ENCODE measurements at places on chromosomes 4 and X. TPM values are rescaled to one million over a fixed set of nuclear protein-coding genes. Genes with fewer than 3 reads are reported as not detected.

Gene TSPAN5
- total RNA-seq = 2.5 TPM

- DNase-seq = no peak
Measured at GRCh38 chrX:36986231-36986630, 21.9 kb upstream of the FAM47C start.

DNA sequence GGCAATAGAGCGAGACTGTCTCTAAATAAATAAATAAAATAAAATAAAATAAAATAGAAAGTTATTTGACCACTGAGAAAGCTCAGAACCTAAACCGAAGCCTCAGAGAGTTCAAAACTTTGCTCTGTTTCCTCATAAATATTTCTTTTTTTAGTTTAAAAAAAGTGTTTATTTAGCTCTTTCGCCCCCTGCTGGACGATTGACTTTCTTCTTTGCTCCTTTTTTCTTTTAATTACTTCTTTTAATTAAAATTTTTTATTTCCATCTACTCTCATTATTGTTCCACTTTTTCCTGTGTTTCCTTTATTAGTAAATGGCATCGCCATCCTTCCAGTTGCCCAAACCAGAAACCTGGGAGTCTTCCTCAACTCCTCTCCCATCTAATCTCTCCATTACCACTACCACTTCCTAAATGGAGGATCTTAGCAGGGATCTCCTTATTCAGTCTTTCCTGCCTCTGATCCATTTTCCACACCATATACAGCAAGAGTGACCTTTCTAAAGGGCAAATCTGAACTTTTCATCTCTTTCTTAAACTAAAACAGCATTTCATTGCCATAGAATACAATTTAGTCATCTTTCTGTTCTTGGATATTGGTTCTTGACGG is 728 bp upstream of the IL13RA2 start:
- DNase-seq = no peak

DNA sequence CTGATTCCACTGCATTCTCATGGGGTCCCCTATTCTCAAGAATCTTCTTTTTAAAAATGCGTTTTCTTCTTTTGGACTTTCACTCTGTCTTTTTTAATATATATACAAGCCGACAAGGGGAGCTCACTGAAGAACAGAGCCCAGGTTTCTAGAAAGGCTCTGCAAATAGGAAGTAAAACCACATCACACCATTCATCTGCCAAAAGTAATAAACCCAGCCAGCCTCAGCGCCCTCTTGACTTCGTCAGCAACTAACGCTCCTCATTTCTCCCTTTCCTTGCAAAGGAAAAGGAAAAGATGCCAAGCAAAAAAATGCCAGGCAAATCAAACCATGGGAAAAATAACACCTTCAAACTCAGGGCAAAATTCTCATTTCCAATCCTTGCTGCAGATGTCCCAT is 136.4 kb downstream of the HHIP start:
- no peak for DNase-seq

- no peak for DNase-seq
Measured at GRCh38 chr4:14178421-14178820, 550.9 kb upstream of the BOD1L1 start.

Measured in right cardiac atrium (tissue), 5 donors.